ENCODE measurements at places on chromosomes 12 and 14.

DNA sequence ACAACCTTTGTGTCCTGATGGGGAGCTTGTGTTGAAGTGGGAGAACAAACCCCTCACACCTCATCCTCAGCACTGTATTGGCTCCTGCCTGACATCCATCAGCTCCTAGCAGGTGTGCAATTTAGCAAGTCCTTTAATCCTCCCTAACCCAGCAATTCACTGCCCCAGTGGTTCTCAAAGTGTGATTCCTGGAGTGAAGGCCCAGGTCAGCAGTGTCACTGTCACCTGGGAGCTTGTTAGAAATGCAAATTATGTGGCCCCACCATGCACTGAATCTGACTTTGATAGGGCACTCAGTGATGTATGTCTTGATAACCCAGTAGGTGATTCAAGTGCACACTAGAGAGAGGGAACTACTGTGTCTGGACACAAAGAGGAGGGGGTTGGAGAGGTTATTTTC lies 133.6 kb downstream of the FGD4 start:
- no peak for DNase-seq

DNA sequence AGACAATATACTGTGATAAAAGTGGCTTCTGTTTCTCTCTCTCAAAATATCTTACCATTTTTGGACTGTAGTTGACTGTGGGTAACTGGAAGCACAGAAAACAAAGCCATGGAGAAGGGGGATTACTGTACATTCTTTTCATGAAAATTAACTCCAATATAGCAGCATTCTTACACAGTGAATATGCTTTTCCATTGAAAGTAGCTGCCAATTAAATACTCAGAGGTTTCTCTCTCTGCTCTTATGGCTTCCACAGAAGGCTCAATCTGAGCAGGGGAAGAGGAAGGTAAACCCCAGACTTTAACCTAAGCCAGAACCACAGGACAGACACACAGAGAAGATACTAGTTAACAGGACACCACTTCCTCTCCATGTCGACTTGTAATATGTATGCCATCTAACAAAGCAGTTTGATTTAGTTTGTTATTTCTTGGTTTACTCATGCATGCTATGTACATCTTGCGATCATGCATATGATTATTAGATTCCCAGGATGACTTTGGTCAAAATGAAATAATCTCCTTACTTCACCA lies 150.2 kb downstream of the SSPN start:
- no peak for DNase-seq

DNA sequence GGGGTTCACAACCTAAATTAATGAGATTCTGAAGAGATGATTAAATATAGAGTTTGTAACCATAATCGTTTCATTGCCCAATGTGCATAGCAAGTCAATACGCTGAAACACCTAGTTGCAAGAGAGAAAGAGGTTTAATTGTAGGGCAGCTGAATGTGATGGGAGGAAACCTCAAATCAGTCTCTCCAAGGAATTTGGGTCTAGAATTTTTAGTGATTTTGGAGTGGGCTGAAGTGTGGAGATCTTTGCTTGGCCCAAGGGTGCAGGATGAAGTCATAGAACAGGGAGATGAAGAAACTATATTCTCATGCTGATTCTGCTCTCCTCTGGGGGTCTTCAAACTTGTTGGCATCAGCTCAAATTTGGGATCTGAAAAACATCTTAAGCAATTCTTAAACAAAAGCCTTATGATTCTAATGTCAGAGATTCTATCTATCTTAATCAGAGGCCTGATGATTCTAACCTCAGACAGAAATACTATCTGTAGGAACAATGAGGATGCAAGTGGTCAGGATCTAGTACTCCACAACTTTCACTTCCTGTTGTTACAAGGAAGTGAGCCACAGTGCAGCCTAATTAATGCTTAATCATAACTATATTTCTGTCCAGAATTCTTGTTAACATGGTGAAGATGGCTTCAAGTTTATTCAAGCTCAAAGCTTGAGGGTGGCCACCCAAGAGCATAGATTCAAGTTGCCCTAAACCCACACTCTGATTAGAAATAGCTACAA lies 80.2 kb upstream of the FUT8 start:
- no peak for DNase-seq

DNA sequence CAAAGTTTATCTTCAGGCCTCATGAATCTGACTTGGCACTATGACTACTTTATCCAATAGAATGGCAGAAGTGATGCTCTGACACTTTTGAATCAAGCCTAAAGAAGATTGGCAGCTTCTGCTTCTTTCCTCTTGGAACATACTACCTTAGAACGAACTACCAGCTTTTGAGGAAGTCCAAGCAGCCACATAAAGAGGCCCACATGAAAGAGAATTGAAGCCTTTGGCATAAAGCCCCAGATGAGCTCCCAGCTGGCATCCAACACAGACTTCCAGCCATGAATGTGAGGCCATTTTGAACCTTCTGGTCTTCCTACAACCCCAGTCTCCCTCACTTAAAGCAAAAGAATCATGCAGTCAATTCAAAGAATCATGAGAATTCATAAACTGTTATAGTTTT lies 65.8 kb downstream of the EEA1 start:
- DNase-seq = no peak

- no peak for DNase-seq
These were observed 100.1 kb downstream of the CRADD start for GRCh38 chr12:93777254-93777653.

DNA sequence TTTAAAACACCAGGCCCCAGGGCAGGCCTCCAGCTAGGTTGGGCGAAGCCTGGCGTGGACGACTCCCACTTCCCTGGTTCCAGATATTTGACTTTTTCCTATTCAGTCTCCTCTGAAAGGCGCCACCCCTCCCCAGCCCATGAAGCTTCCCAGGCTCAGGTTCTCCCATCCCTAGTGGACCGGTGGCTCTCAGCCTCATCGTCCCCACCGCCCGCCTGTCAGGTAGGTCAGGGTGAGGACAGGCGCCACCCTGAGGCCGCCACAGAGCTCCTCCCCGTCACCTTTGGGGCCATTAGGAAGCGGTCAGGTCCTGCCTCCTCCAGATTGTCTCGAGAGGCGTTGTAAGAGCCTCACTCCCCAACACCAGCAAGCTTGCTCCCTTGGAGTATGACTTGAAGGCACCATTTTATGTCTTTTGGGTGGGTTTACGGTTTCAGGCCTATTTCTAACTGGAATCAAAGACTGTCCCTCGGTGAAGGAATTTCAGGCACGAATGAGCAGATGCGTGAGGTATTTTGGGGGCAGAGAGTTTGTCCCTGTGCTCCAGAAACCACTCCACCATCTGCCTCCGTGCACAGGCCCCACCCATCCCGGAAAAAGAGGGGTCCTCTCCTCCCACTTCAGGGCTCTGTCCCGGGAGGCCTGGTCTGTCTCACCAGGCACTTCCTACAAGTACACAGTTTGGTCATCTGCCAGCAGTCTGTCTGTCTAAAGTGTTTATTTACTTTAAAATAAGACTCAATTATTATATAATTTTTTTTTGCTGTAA lies 55.6 kb downstream of the TSPAN9 start:
- peak; percentile 47 for DNase-seq

GRCh38 chr14:90605430-90605829 lies 208.6 kb downstream of the CALM1 start:
- no peak for DNase-seq

- DNase-seq = no peak
These were observed 174.2 kb upstream of the SLC38A2 start for GRCh38 chr12:46546634-46547273.

- no peak for DNase-seq
These were observed 760.3 kb downstream of the NOVA1 start for GRCh38 chr14:25837551-25837965.

DNA sequence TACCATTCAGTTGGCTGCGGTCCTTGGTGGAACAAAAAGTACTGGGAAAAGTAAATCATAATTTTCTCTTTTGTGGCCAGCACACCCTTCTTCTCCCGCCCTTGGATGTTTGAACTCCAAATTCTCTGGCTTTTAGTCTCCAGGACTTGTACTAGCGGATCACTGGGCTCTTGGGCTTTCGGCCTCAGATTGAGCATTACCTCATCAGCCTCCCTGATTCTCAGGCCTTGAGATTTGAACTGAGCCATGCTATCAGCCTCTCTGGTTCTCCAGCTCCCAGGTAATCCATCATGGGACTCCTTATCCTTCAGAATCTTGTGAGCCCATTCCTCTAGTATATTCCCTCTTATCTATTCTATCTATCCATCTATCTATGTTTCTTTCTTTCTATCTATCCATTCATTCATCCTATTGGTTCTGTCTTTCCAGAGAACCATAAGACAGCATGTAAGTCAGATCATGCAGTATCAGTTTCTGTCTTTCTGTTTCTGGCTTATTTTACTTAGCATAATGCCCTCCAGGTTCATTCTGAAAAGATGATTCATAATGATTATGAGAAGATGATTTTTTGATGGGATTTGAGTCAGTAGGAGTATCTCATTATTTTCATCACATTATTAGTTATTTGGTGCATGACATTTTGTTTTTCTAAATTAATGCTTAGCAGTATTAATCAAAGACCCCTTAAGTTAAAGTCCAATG lies 814.9 kb downstream of the LRFN5 start:
- DNase-seq = no peak

GRCh38 chr14:51600658-51601057 lies 51.1 kb upstream of the FRMD6 start:
- no peak for DNase-seq

DNA sequence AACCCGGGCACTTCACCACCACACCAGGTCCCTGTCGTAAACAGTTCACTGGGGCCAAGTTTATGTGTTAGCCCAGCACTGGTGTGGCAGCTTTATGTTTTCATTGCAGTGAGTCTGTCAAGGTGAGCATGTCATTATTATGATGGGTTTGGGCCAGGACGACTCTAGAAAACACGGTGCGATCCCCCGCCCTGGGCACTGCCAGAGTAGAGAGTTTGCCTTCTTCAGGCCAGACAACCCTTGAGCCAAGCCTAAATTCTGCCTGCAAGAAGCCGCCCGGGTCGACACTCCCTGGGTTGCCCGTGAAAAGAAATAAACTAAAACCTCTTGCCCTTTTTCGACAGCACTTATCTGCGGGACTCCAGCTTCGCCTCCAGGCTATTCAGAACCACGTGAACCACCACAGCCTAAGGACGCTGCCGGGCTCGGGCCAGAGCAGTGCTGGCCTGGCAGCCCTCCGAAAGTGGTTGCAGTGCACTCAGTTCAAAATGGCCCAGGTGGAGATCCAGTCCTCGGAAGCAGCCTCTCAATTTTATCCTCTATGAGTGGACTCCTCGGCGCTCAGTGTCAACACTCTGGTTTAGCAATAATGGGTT lies 81.8 kb downstream of the PRIMA1 start:
- no peak for DNase-seq

DNA sequence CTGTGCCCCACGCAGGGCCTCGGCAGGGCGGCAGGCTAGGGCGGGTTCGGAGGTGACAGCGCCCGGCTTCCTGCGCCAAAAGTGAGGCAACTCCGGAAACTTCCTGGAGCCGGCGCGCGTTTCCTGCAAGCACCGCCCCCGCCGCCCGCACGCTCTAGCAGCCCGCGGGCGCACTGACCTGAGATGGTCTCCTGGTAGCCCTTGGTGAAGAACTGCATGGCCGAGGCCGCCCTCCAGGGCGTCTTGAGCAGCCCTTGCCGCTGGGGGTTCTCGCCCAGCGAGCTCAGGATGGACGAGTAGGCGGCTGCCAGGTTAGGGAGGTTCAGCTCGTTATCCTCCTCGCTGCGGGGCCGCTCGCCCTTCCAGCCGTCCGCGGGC lies 494 bp downstream of the GCH1 start:
- peak; percentile 97 for DNase-seq

DNA sequence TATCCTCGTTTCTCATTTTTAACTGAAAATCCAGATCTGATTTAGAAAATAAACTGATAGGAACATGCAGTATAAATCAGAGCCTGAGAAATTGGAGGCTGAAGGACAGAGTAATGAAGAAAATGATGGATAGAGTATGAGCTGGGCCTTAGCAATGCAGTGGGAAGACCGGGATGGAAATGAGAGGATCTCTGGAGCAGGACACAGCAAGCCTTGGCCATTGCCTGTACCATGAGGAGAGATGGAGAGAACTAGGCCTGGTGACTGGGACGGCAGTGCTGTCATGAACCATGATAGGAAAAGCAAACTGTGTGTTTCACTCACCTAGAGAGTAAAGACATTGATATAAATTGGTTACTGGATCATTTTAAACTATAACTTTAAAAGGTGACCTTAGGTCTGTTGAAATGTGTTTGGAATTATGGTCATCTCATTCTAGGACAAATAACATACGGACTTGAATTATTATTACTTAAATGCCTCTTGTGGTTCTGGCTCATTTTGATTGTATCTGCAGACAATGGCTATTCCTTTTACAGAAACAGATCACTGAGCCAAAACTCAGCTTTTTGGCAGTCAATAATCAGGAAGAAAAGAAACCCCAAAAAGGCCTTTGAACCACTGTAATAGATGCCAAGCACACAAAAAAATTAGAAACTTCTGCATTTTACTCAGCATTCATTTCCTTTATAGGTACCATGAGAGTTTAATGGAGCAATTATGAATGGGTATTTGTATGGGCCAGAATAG lies 251.9 kb upstream of the PRKD1 start:
- no peak for DNase-seq

DNA sequence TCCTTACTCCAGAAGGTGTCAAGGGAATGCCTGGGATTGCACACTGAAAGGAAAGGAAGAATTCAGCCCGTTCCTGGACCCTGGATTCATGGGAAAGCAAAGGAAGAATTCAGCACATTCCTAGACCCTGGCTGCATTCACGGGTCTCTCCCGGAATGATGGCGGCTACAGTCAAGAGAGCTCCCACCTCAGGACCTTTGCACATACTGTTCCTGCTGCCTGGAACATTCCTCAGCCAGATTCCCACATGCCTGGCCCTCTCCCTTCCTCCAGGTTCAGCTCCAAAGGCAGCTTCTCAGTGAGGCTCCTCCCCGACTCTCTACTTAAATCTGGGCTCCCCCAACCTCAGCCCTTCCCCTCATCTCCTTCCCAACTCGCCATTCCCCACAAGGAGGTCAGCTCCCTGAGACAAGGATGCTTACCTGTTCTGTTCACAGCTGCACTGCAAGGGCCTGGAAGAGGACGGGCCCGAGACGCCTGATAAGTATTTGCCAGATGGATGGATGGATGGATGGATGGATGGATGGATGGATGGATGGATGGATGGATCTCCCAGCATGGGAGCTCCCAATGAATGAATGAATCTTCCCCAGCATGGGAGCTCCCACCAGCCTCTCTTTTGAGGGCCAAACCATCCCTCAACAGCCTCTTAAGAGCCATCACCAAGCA lies 77.4 kb downstream of the NCOR2 start:
- DNase-seq = no peak

DNA sequence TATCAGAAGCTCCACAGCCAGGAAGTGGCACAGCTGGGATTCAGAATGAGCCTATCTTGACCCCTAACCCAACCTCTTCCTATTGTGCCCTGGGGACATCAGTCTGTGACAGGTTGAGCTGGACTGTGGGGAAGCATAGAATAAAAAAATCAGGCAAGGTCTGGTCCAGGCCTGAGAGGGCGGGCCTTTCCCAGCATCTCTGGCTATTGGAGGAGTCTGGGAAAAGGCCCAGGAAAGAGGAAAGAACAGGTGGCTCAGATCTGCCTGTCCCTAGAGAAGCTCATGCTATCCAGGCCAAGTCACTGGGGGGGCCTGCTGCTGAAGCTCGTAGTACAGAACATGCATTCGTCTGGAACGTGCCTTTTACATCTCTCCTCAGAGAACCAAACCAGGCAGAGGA lies 100.5 kb downstream of the PPM1H start:
- DNase-seq = no peak

GRCh38 chr12:81203671-81204204 lies 125.9 kb downstream of the ACSS3 start:
- DNase-seq = no peak

GRCh38 chr14:55389330-55389729 lies 22.3 kb downstream of the ATG14 start:
- no peak for DNase-seq

- no peak for DNase-seq
These were observed 90.1 kb downstream of the ADCK1 start for GRCh38 chr14:77889971-77890442.

GRCh38 chr12:128077211-128077916 lies 189.6 kb upstream of the TMEM132C start:
- no peak for DNase-seq
